B cell (primary cell): ENCODE measurements at places on chromosomes 4 and X. TPM values are rescaled to one million over a fixed set of nuclear protein-coding genes. Genes with fewer than 3 reads are reported as not detected.

GRCh38 chr4:26410385-26411293 lies 79.6 kb downstream of the CCKAR start:
- peaks cover 10% of the 10 kb centered on the region for H3K36me3 ChIP-seq
- H3K4me1 ChIP-seq, result no peaks in the 10 kb centered on the region
- H3K27me3 ChIP-seq, result no peaks in the 10 kb centered on the region
- no peak overlapping the region for H3K27ac ChIP-seq
- peak; percentile 68 for DNase-seq
- no peak overlapping the region for H3K4me3 ChIP-seq

KCNIP4 gene
- not detected in 2 replicates for total RNA-seq

DNA sequence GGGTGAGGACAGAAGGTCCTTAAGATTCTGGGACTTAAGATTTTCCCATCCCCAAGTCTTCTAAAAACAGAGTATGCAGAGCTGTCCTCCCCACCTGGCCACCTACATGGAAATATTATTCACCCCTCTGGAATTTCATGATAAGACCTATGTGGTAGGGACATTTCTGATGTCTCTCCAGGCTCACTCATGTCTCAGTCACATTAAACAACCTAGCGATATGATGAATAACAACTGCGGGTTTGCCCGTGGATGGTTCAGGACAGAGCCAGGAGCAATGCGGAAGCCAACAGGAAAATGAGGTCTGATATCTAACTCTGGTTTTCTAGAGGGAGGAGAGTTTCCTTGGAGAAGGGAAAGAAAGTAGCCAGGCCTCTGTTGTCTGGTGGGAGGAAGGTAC lies 47.4 kb downstream of the TEX13A start:
- no peak overlapping the region for H3K27ac ChIP-seq
- no peaks in the 10 kb centered on the region for H3K27me3 ChIP-seq
- DNase-seq, result no peak
- no peaks in the 10 kb centered on the region for H3K36me3 ChIP-seq
- no peaks in the 10 kb centered on the region for H3K4me1 ChIP-seq

DNA sequence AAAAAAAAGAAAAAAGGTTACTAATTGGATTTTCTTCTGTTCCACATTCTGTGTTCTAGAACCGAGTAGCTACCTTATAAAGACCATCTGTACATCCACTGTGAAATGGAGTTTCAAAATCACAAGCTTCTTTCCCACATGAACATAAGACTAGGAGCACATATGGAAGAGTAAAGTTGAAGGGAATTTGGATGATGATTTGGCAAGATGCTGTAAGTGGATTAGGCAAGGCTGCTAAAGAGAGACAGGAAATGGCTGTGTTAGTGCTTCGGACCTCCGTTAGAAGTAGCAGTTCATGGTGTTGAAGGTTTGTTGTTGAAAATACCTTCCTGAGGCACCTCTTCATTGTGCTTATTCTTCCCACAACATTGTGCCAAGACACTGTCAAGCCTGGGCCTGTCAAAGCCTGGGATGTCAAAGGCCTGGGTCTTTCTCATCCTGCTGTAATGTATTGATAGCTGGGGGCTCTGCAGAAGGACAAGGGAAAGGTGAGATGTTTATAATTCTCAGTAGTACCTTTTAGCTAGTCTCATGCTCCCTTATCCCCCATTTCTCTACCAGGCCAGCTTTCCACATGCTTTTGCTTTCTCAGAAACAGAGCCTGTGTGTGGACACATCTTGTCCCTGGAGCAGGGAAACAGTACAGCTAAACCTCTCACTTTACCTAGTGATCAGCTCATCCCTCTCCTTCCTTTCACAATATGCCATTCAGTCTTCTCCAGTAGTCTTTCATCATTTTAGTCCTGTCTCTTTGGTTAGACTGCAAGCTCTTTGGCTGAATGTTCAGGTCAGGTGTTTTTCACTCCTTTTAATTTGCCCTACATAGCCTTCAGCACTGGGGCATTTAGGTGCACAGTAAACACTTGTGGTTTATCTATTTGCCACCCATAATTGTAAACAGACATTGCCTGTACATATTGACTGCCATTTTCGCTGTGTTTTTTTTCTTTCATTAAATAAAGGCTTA lies 37.9 kb upstream of the CYP2U1 start:
- no peak overlapping the region for H3K27ac ChIP-seq
- H3K36me3 ChIP-seq, result no peaks in the 10 kb centered on the region
- no peak overlapping the region for H3K4me3 ChIP-seq

DNA sequence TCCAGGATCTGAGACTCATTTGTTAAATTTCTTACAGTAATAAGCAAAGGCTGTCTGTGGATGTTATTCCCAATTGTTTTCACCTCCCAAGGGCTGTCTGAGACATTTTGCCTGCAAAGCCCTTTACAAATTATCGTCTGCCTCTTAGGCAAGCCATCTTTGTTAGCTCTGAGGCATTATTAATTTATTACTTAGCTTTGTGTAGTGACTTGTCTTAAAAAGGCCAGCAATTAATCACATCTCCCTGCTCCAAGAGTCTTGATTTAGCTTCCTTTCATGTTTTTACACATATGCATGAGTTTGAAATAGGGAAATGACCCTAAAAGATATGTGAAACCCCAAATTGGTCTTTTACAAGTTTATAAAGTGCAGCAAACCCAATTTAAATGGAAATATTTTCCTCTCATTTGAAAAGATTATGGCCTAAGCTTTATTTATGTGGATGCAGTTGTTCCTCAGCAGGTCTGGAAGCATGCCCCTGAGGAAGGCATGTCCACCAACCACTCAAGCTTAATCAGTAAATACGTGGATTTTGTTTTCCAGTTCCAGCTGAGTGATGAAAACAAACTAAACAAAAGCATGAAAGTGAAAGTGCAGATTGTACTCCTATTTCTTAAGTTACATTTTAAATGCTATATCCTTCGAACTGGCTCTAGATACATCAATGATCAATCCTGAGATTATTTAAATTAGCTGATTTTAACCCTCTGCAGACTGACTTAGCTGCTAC lies 173.6 kb upstream of the LNX1 start:
- H3K36me3 ChIP-seq, result no peaks in the 10 kb centered on the region
- no peaks in the 10 kb centered on the region for H3K27me3 ChIP-seq
- H3K27ac ChIP-seq, result no peak overlapping the region
- H3K4me3 ChIP-seq, result no peak overlapping the region
- DNase-seq, result no peak

GRCh38 chrX:41720125-41720779 lies 3.7 kb upstream of the GPR82 start:
- peaks cover 80% of the 10 kb centered on the region for H3K4me1 ChIP-seq
- DNase-seq, result peak; percentile 44
- H3K4me3 ChIP-seq, result no peak overlapping the region
- no peaks in the 10 kb centered on the region for H3K36me3 ChIP-seq

DNA sequence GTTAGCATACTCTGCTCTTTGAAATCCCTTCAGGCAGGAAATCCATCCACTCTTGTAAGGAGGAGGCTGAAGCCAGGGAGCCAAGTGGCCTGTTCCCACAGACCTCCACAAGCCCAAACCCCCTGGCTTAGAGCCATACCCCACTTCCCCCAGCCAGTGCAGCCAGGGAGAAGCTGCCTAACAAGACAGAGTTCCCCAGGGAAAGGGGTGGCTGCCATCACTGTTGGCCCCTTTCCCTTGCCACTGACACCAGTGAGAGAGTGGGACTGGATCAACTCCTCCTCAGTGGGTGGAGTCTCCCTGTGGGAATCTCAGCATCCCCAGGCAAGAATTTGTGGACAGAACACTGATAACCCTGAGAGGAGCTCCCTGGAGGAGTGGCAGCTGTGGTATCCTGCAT lies 389.4 kb downstream of the PABPC4L start:
- H3K4me3 ChIP-seq, result no peak overlapping the region
- no peaks in the 10 kb centered on the region for H3K27me3 ChIP-seq
- no peaks in the 10 kb centered on the region for H3K36me3 ChIP-seq

STAP1 gene
- 62.3 and 63.0 TPM in 2 replicates for total RNA-seq

GPR119 gene
- not detected in 2 replicates for total RNA-seq

DNA sequence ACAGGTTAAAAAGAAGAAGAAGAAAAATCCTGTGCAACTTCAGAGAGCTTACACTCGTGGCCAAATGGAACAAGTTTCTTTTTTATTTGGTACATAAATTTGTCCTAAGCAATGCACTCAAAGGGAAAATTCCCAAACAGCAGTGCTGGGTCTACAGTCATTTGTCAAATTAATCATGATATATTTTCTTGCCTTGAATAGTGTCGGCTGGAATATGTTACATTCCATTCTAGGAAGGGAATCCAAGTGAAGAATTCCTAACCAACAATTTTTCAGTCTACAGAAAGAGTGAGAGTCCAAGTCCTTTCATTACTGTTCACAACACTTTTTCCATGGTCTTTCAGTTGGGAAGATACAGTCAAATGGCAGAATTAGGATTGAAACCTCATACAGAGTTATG lies 63.9 kb downstream of the HAND2 start:
- no peak overlapping the region for H3K4me3 ChIP-seq
- H3K36me3 ChIP-seq, result no peaks in the 10 kb centered on the region
- no peaks in the 10 kb centered on the region for H3K27me3 ChIP-seq
- H3K27ac ChIP-seq, result no peak overlapping the region
- H3K4me1 ChIP-seq, result no peaks in the 10 kb centered on the region

GRCh38 chrX:122092360-122092759 lies 1045.0 kb downstream of the GLUD2 start:
- no peaks in the 10 kb centered on the region for H3K4me1 ChIP-seq
- H3K36me3 ChIP-seq, result no peaks in the 10 kb centered on the region
- H3K27me3 ChIP-seq, result no peaks in the 10 kb centered on the region
- no peak for DNase-seq
- H3K27ac ChIP-seq, result no peak overlapping the region

GRCh38 chr4:159280442-159281172 lies 177.7 kb downstream of the RAPGEF2 start:
- H3K27me3 ChIP-seq, result no peaks in the 10 kb centered on the region
- H3K36me3 ChIP-seq, result no peaks in the 10 kb centered on the region
- no peak for DNase-seq
- H3K4me3 ChIP-seq, result no peak overlapping the region
- no peaks in the 10 kb centered on the region for H3K4me1 ChIP-seq

- peak; percentile 59 for DNase-seq
- H3K27me3 ChIP-seq, result no peaks in the 10 kb centered on the region
- no peaks in the 10 kb centered on the region for H3K4me1 ChIP-seq
- H3K27ac ChIP-seq, result no peak overlapping the region
Observed at GRCh38 chr4:67746797-67747495, 7.2 kb downstream of the GNRHR start.

HSFX2 gene
- 1.9 TPM in 1 of 2 replicates, not detected in the other for total RNA-seq

TMSB15A gene
- not detected in 2 replicates for total RNA-seq

ANKRD50 gene
- 0.47 and 0.53 TPM in 2 replicates for total RNA-seq

CHIC1 gene
- total RNA-seq, result 18.8 and 21.4 TPM in 2 replicates

DNA sequence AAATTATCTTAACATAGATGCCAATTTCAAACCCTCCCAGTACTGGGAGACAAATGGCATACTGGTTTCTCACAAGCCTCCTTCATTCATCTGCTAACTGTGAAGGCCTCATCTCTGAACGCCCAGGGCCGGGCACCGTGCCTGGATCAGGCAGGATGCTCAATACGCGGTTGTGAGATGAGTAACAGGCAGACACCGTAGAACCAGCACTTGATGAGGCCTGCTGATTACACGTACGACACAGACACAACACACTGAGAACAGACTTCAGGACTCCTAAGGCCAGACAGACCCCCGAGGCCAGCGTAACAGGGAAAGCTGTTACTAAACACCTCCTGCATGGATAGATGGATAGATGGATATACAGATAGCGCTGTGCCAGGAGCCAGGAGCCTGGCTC lies 154.6 kb downstream of the AFAP1 start:
- no peak overlapping the region for H3K27ac ChIP-seq
- no peaks in the 10 kb centered on the region for H3K27me3 ChIP-seq
- no peak overlapping the region for H3K4me3 ChIP-seq
- no peaks in the 10 kb centered on the region for H3K4me1 ChIP-seq

GRCh38 chrX:45850775-45851433 lies 650.2 kb upstream of the DIPK2B start:
- peaks cover 12% of the 10 kb centered on the region for H3K4me1 ChIP-seq
- peak overlapping the region; percentile 69 for H3K4me3 ChIP-seq
- peak; percentile 34 for DNase-seq
- no peaks in the 10 kb centered on the region for H3K36me3 ChIP-seq

DNA sequence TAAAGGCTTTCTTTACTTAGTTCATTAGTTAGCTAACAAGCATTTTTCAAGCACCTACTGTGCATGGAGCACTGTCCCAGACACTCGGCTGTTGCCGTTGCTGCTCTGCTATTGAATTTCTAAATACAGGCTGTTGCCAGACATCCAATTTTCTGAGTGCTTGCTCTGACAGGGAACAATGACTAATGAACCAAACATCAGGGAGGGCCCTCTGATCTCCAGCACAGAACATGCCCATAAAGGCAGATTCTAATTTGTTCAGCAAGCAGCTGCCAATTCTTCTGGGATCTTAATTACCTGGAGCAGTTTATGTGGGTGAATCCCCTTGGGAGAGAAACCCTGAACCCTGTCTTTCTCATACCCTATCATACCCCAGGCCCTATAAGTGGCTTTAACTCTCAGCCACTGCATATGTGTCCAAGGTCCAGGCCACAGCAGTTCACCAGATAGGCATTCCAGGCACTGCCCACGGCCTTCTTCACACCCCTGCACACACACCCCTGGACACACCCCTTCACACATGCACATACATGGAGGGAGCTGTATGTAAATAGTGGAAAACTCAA lies 27.9 kb downstream of the TSC22D3 start:
- DNase-seq, result no peak
- peaks cover under 1% of the 10 kb centered on the region for H3K4me1 ChIP-seq
- H3K36me3 ChIP-seq, result no peaks in the 10 kb centered on the region
- H3K27me3 ChIP-seq, result no peaks in the 10 kb centered on the region

- H3K4me3 ChIP-seq, result no peak overlapping the region
- DNase-seq, result peak; percentile 1
- no peaks in the 10 kb centered on the region for H3K4me1 ChIP-seq
- no peaks in the 10 kb centered on the region for H3K27me3 ChIP-seq
Observed at GRCh38 chr4:9143421-9144080, 26.7 kb upstream of the FAM90A26 start.

DNA sequence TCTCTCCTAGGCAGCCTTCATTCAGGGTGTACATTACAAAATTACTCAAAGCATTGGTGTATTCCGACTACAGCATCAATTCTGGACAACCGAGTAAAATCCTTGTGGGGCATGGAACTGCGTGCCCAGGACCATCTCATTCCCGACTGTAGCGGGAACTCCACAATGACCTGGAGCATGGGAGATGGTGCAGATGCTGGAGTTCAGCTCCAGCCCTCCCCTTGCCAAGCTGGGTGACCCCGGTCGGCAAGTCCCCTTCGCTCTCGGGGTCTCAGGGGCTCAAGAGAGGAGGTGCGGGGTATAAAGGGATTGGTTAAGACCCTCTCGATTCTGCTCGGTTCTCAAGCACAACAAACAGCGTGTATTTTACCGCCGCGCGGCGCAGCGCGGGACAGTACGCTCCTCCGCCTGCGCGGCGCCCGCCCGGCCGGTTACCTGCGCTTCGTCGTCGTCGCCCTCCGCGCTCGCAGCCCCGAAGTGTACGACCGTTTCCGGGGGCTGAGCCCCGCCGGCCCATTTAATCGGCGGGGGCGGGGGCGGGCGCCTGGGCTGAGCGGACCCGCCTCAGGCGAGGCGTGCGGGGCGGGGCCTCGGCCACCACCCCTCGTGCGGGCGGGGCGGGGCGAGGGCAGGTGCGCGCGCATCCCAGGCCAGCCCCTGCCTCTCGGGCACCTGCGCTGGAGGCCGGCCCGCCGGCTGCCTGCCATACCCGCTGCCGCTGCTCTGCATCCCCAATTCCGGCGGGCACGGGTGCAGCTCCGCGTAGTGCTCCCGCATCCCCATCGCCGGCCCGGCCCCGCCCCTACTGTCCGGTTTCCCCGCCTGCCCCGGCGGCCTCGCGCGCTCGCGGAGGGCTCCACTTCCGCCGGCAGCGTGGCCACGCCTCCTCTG lies at the start of gene G6PD:
Gene G6PD (minus strand): TSS at position 493 of the 891 bp plus-strand sequence. CDS start 691 bp downstream, outside the sequence.
- H3K27ac ChIP-seq, result peak within 1 kb of the TSS; percentile 83
- no peaks in the 10 kb centered on the region for H3K36me3 ChIP-seq
- H3K4me1 ChIP-seq, result peaks cover 20% of the 10 kb centered on the region

GRCh38 chr4:26071688-26072087 lies 157.7 kb downstream of the SMIM20 start:
- no peak for DNase-seq
- no peak overlapping the region for H3K27ac ChIP-seq
- peaks cover 25% of the 10 kb centered on the region for H3K4me1 ChIP-seq
- no peak overlapping the region for H3K4me3 ChIP-seq
